ENCODE measurements at places on chromosomes 7 and 10.

DNA sequence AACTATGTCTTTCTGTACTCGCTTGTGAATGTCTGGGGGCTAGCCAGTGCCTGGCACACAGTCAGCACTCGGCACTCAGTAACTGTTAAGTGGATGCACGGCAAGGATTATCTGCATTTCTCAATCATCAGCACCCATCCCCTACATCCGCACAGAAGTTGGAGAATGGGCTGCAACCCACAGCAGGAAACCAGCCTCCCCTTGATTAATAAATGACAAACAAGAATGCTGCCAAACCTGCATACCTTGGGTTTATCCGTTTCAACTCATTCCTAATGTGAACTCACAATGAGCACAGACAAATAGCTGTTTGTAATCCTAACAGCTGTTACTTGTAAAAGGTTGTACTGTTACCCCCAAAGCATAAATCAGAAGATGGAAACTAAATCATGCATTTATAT is 28.9 kb downstream of the PPP1R3C start:
- DNase-seq: no peak

DNA sequence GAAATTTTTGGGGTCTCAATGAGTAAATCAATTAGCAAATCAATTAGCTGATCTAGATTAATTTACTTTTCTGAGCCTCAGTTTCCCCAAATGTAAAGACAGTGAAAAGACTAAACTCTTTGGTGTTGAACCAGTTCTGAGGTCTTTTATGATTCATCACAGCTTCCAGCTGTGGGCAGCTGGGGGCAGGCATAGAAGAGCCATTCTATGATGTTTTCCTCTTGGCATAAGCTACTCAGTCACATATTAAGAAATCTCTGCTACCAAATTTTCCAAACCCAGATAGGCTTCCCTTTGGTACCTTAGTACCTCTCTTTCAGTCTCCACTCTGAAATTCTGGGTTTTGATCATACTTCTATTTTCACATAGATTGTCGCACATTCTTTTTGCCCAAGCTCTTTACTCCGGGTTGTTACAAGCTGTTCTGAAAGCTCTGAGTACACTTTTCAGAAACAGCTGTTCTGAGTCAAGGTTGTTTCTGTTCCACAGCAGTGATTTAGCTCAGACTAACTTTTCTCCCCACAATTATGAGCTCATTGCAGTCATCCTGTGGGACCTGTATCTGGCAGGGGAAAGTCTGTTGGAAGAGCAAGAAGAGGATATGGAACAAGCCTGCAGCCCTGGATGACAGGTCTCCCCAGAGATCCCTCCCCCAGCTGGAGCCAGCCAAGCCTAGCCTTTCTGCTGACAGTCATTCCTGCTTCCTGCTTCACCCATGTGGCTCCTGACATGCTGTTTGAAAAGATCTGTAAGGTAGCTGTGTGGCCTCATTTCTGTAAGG is 599.6 kb upstream of the GHITM start:
- DNase-seq: no peak

DNA sequence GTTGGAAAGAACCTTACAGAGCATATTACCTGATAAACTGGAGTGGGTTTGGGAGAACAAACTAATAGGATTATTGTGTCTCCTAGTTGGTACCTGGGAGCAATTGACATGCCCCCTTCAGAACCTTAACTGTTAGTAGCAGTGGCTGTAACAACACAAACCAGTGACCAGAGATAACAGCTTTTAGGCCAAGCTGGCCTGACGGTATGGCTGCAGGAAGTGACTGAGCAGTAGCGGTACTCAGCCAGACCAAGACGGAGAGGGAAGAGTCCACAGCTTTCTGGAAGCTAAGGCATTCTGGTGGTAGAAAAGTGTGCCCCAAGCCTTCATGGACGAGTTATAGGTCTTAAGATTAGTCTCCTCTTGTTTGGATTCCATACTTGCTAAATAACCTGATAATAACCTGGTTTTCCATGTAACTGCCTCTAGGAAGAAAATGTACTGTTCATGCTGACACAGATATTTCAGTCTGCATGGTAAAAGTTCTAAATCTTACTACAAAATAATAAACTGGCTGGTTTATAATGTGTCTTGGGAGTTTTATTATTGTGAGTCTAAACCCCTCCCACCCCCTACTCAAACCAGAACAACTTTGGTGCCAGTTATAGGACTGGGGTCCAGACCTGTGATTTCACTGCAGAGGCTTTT is 11.3 kb downstream of the NOLC1 start:
- no peak for DNase-seq

- no peak for DNase-seq
These were observed 143.1 kb upstream of the GDF10 start for GRCh38 chr10:47156873-47157272.

- DNase-seq: no peak
These were observed 112.0 kb upstream of the AGK start for GRCh38 chr7:141439164-141439563.

DNA sequence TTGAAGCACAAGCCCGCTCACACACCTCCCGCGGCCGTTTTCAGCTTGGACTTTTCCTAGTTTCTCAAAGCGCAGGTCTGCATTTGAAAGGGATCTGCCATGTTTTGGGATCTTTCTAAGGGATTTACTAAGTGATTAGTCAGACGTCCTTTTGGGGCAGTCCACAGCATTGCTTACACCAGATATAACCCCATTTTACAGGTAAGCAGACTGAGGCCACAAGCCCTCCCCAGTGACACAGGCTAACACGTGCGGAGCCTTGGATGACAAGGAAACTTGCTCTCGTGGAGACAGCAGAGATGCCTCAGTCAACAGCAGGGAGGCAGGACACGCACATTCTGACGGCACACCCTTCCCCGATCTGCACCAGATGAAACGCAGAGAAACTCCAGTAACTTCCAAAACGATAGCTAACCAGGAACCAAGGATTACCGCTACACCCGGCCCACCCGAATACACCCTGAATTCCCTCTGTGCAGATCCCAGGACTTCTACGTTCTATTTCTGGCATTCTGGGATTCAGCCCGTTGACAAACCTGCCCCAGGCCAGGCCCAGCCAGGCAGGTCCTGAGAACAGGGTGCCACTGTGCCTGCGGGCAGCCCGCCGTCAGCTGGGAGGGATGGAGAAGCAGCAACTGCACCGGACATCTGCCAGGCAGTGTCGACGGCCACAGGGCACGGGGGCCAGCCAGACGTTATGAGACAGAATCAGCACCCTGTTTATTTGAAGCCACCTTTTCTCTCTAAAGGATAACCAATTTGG is 27.9 kb downstream of the FOXL3 start:
- no peak for DNase-seq

DNA sequence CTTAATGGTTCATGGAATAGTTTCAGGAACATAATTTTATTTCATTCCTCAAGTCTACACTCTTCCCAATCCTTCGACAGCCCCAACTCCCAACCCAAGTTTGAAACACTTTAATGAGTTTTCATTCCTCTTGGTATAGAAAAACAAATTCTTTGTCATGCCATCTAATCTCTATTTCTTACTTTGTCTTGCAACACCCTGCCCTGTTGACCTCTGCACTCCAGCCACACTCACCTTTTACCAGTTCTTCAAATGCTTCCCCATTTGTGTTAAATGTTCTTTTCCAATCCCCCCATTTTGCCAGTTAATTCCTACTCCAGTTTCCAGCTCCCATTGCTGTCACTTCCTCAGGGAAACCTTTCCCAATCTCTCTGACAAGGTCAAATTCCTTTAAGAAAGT is 21.9 kb downstream of the ASAH2 start:
- no peak for DNase-seq
